Activated CD4-positive, alpha-beta T cell treated with anti-CD3 and anti-CD28 coated beads for 4 hours (primary cell): ENCODE measurements at places on chromosomes 6 and 20.

DNA sequence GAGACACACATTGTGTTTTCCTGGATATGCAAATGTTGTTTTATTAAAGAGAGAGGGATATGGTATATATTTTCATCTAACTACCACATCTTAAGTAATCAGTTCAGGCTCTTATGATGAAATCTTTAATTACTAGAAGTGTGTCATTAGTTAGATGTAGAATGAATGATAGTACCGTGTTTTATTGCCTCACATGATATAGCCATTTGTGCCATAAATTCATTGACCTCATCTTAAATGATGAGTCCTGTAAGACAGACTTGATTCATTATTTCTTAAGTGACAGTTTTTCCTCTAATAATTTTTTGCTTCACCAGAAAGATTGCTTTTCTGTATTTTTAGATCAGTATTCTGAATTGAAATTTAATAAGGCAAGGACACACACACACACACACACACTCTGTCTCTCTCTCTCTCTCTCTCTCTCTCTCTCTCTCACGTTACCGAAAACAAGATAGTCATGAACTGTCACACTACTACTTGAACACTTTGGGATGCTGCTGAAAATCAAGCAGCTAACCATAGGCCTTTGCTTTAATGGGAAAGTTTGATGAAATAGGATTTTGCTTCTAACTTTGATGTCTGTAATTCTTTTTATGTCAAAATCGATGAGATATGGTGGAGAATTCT, 140.5 kb downstream of the SOBP start:
- no peak for DNase-seq

GRCh38 chr6:84273048-84273809, 45.8 kb upstream of the CEP162 start:
- DNase-seq = no peak

DNA sequence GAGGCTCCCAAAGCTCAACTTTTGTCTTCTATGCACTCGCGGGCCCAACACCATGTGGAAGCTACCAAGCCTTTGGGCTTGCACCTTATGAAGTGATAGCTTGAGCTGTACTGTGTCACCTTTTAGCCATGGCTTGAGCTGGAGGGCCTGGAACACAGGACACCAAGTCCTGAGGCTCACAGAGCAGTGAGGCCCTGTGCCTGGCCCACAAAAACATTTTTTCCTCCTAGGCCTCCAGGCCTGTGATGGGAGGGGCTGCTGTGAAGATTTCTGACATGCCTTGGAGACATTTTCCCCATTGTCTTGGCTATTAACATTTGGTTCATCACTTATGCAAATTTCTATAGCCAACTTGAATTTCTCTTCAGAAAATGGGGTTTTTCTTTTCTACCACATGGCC, 96.5 kb downstream of the MMUT start:
- DNase-seq = no peak

GRCh38 chr20:57091748-57092111, 174.7 kb downstream of the BMP7 start:
- DNase-seq = no peak

DNA sequence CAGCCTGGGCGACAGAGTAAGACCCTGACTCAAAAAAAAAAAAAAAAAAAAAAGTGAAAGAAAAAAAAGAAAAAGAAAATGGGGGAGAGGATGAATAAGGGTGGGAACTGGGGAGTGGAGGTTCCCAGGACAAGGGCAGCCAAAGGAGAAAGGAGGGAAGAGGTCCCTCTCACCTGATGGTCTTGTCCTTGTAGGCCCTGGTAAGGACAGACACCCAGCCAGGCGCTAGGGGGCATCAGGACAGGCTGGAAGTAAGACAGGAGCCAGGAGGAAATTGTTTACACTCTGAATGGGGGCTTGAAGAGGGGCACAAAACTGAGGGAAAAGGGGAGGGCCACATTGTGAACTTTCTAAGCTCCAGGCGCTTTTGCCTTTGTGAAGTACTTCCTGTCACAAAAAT, 2.3 kb upstream of the ALDH5A1 start:
- DNase-seq = no peak

- no peak for DNase-seq
Observed at GRCh38 chr6:109446072-109446471, 5.5 kb downstream of the SMPD2 start.

GRCh38 chr20:31663838-31664695, 26.4 kb downstream of the COX4I2 start:
- no peak for DNase-seq

DNA sequence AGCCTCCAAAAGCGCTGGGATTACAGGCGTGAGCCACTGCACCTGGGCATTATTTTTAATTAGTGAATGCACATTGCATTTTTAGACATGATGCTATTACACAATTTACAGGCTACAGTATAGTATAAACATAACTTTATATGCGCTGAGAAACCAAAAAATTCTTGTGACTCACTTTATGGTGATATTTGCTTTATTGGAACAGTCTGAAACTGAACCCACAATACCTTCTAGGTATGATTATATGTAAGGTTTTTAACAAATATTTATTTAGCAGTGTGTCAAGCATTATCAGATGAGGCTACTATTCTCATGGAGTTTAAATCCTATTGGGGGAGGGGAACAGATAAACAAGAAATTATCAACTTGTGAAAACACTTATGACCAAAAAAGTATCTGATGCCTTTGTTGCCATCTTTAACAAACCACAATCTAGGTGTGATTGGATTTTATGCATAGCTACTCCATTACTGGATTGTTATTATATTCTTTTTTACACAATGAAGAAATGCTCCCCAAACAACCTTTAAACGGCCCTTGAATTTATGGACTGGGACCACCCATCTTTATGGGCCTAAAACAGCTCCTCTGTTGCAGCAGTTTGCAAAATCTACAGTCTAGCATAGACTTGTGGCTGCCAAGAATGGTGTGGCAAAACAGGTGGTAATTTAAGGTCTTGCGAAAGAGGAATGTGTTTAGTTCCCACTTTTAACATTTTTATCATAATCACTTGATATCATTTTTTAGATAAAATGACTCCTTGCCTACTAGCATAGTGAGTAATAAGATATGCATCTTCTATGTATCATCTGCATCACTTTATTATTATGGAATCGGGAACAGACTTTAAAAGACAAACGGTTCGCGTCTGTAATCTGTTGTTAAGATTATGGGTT, 159.2 kb upstream of the C6orf118 start:
- no peak for DNase-seq

DNA sequence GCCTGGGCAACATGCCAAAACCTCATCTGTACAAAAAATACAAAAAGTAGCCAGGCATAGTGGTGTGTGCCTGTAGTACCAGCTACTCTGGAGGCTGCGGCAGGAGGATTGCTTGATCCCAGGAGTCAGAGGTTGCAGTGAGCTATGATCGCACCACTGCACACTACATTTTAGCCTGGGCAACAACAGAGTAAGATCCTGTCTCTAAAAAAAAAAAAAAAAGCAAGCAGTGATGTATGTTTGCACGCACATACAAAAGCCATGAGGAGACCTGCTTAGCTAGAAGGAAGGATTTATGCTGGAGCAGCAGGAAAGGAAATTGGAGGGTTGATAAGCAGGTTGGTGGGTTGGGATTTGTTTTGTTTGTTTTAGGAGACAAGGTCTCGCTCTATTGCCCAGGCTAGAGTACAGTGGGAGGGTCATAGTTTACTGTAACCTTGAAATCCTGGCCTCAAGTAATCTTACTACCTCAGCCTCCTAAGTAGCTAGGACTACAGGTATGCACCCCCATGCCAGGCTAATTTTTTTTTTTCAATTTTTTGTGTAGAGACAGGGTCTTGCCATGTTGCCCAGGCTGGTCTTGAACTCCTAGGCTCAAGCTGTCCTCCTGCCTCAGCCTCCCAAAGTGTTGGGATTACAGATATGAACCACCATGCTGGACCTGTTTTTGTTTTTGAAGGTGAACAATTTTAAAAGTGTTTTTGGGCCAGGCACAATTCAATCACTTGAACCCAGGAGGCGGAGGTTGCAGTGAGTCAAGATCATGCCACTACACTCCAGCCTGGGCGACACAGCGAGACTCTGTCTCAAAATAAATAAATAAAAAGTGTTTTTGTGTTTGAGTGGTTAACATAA, 4.0 kb downstream of the ZSWIM3 start:
- DNase-seq = no peak

GRCh38 chr20:35595901-35596300, 19.7 kb upstream of the SPAG4 start:
- DNase-seq = no peak

DNA sequence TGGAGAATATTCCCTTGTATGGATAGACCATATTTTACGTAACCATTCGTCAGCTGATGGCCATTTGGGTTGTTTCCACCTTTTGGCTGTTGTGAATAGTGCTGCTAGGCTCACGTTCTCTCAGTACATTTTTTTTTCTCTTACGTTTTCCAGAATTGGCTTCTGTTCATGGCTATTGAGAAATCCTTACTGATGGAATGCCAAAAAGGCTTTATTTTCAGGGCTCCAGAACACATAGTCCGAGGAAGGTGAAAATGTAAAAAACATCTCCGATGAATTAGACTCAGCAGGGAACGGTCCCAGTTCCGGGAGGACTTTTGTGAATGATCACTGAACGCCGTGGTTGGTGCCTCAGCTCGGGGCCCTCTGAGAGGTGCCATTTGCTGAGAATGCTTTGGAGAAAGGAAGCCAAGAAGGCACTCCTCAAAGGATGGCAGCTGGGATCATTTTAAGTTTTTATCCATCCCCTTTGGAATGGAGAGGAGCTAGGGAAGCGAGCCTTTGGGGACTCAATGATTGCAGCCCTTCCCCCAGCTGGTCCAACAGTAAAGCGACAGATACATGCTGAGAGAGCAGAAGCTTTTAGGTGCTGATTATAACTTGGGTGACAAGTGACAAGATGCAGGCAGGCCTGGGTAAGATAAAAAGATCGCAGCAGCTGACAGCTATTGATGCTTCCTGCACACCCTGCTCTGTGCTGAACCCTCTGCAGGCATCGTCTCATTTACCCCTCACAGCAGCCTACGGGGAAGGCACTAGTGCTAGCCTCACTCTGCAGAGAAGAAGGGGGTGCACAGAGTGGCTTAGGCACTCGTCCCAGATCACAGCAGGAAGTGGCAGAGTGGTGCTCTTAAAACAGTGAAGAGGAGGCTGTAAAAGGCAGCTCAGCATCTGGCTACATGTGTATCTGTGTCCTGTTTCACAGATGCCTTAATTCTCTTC, 133.4 kb upstream of the KCNG1 start:
- no peak for DNase-seq

DNA sequence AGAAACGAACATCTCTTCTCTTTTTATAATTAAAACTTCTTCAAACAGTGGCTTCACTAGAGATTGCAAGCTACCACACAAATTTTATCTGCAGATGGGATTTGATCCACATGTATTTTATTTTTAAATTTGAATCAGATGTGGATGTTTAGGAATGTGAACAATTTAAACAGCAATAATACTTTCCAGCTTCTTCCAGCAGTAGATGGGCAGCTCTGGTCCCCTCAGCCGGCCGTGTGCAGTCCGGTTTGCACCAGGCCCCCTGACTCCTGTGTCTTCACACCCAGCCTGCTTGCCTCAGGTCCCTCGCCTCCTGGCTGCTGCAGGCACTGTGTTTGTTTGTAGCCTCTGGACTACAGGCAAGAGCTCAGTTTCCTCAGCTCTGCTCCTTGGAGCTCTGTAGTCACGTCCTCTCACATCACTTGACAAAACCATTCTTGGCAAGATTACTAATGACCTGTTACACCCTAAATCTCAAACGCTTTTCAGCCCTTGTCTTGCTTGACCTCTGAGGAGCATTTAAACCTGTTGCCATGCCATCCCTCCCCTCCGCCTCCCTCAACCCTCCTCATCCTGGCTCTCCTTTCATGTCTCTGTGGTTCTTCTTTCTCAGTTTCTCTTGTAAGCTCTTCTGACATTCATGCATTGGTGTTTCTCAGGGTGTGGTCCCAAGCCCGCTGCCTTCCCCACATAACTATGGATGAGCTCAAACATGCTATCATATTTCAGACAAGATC, 13.2 kb upstream of the ZBTB24 start:
- DNase-seq = no peak

- no peak for DNase-seq
Observed at GRCh38 chr6:56770011-56770520, 127.4 kb upstream of the DST start.

DNA sequence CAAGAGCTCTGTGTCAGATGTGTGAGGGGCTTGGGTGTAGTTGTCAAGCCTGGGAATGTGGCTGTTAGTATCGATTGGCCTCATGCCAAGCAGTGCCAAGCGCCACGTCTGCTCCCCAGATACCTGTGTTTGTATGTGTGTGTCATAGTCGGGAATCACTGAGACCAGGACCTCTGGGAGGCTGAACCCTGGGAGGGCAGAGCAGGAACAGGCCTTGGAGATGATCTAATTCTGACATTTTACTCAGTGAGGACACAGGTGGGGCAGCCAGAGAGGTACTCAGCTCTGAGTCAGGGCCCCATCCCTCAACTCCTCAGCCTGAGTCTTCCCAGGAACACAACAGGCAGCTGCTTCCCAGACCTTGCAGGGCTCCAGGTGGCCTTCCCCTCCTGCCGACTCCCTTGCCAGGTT, 51.2 kb upstream of the FANCE start:
- no peak for DNase-seq

GRCh38 chr6:33391922-33392594, 435 bp downstream of the KIFC1 start:
- DNase-seq = no peak

DNA sequence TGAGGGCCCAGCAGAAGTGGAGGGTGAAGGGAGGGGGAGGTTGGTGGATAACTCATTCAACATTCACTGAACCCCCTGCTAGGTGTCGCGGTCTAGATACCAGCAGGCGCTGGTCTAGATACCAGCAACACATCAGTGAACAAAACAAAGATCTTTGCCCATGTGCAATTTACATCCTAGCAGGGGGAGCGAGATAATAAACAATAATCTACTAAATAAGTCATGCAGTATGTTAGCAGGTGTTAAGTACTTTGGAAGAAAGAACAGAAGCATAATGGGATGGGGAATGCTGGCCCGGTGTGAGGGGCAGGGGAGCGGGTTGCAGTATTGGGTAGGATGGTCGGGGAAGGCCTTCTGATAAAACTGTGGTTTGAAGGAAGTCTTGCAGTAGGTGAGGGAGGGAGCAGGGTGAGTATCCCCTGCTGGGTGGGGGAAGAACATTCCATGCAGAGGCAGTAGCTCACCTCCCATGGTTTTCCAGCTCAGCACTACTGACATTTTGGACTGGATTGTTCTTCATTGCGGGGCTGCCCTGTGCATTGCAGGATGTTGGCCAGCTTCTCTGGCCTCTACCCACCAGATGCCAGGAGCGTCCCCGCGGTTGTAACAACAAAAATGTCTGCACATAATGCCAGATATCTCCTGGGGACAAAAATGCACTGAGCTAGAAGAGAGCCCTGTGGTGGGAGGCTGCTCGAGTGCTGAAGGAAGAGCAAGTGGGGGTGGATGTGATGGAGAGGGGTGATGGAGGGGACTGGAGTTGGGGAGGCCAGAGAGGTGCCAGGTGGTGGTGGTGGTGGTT, 117.3 kb downstream of the TOX2 start:
- no peak for DNase-seq
